Mucosa of gallbladder (tissue), 1 donor: ENCODE measurements at places on chromosomes 7 and 10. TPM values are rescaled to one million over a fixed set of nuclear protein-coding genes. Genes with fewer than 3 reads are reported as not detected.

DNA sequence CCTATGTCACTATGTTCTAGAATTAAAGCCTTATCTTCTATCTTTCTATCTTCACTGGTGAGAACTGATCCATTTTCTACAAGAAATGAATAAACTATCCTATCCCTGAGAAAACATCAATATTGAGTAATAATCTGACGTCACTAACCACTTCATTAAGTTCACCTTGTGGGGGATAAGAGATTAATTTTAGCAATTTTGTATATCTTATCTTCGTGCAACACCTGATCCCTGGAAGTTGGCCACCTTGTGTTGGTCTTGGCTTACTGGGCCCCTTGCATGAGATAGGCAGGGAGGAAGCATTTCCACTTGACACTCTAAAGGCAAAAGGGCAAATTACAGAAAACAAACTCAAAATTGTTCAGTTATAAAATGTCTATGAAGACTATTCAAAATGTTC, 20.1 kb upstream of the OR6B1 start:
- no peak for DNase-seq

DNA sequence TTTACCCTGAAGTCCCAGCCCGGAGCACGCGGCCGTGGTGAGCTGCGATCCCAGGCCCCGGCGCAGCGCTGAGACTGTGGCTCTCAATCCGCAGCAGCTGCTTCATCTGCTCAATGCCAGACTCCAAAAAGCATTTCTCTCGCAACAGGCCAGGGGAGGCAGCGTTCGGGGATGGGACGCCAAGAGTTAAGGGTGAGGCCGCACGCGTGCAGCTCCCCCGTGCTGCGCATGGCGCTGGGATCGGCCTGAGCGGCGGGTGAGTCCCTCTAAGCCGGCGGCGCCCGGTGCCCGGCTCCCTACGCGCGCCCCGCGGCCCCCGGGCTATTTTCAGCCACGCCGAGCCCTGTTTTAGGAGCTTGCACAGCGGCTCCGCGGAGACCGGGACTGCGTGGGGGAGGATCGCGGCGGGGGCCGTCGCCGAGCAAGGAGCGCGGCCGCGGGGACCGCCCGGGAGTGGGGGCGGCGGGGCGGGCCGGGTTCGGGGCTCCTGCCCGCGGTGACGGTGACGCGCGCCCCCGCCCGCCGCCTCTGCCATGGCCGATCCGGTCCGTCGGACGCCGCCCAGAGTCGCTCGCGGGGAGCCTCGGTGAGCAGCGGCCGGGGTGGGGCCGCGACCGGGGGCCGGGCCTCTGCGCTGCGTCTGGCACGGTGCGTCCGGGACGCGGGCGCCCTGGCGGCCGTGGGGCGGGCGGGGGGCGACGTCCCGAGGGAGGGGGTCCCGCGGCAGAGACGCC, 29.4 kb upstream of the JAKMIP3 start:
- DNase-seq: no peak

DNA sequence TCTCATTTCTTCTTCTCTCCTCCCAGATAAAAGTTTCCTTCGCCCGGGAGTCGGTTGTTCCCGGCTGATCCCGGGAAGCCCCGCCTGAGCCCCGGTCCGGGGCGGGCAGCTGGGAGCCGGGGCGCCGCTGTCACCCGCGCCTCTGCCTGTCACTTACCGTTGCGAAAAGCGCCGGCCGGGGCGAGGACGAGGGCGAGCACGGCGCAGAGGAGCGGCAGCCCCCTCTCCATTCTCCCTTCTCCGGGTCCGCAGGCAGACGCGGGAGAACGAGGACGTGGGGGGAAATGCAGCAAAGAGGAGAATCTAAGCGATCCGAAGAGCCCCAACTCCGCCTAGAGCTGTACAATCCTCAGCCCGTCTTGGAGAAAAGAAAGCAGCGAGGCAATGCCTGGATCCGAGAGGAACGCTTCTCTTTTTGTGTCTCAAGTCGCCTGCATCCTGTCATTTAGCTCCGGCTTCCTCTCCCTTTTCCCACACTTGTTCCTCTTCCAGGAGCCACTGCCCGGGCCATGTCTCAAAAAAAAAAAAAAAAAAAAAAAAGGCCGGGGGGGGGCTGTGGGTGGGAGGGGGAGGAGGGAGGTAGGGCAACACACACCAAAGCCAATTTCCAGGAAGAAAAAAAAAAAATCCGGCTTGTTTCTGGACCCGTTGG, at the start of gene NRP1:
Gene NRP1 (minus strand): TSS at position 515 of the 652 bp plus-strand sequence. CDS start 285 bp downstream, at position 230.
- peak; percentile 32 for DNase-seq

GRCh38 chr7:77504951-77505350, 32.1 kb upstream of the PTPN12 start:
- no peak for DNase-seq

CPN1 gene
- total RNA-seq: not detected

DNA sequence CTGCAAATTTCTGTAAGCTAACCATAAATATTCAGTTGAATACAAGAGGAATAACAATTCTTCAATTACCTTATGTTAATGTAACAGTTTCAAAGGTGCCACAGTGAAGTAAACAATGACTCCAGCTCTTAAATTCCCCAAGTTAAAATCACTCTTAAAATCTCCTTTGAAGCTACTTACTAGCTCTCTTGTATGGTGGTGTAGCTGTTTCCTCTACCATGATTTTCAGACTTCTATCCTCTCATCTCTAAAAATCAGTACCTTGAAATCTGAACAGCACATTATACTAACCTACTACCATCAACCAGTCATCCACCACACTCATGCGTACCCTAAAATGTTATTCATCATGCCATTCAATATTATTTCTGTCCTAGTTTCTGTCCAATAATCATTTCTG, 29.6 kb downstream of the JMJD1C start:
- no peak for DNase-seq

DNA sequence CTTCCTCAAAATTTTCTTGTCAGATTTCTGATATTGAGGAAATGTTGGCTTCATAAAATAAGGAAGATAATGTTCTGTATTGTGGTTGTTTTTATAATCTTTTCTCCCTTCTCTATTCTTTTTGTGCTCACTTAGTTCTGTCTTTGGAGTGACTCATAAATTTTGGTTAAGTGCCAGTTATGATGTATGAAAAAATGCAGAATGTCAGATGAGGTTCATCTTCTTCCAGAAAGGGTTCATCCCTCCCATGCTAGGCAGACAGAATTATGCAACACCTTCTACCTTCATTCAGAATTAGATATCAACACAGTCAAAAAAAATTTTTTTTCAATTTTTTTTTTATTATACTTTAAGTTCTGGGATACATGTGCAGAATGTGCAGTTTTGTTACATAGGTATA, 36.6 kb upstream of the CYP2C19 start:
- no peak for DNase-seq

OR2A12 gene
- total RNA-seq: not detected

MMP21 gene
- 0.17 TPM for total RNA-seq

GRCh38 chr7:24920451-24921361, 59.3 kb downstream of the OSBPL3 start:
- DNase-seq: no peak

SYT15B gene
- 0.23 TPM for total RNA-seq

DNA sequence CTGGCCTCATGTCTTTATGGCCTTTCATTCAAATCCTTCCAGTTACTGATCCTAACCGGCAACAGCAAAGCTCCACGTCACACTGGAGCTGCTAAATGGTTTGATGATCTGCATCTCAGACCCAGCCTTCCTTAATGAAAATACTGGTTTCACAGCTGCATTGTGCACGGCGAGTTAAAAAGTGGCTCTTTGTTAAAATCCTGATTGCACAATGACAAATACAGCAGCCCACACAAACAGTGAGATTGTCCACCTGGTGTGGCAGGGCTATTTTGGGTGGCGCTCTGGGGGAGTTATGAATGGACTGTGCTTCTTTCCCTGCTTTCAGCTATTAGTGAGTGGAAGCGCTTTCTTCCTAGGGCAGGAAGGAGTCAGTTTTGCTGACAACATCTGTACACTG, 63.4 kb upstream of the C1QL3 start:
- DNase-seq: no peak

GRCh38 chr7:143901332-143901667, 676 bp downstream of the TCAF1 start:
- DNase-seq: peak; percentile 33

DNA sequence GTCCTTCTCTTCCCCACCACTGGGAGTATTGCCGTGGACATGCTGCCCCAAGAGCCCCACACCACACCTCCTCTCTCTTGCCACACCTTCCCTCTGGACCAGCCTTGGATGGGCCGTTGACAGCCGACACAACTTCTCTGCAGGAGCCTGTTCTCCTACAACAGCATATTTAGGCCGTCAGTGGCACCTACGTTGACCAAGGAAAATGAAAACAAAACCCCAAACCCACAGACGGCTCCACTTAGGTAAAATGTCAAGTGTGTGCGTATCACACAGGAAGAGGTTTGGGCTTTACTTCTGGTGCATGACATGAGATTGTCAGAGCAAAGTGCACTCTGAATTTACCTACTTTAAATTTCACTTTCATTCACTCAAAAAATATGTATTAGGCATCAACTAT, 246.6 kb downstream of the ZMYND11 start:
- DNase-seq: no peak

GRCh38 chr7:70568674-70569334, 563.1 kb upstream of the GALNT17 start:
- DNase-seq: peak; percentile 85

- DNase-seq: no peak
Measured at GRCh38 chr10:43299579-43299978, 32.7 kb upstream of the RASGEF1A start.

CALCR gene
- 0.17 TPM for total RNA-seq

GRCh38 chr7:38276096-38276877, 2.9 kb upstream of the TARP start:
- no peak for DNase-seq

TMEM273 gene
- total RNA-seq: 35.8 TPM

DNA sequence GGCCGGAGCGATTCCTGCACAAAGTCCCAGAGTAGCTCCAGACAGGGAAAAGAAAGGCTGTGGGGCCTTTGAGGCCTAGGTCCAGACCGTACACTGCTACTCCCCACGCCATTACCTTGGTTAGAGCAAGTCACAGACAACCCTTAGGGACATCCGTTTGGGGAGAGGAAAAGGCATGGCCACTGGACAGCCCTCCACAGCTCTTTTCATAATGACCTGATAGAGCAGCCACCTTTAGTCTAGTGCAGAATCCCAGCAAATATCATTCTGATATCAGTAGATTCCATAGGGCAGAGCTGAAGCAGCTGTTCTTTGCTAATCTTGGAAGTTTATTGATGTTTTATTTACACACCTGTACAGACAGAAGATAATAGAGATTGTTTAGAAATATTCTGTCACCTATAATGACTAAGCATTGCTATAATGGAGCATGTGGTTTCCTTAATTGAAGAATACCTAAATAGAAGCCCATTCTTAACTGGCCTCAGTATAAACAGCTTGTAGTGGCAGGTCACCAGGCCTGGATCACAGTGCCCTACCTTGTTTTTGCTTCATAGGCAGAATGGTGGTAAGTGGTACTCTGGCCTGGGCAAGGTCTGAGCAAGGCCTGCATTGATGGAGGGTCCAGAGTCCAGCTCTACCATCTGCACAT, 27.9 kb downstream of the OGDH start:
- DNase-seq: no peak

DNA sequence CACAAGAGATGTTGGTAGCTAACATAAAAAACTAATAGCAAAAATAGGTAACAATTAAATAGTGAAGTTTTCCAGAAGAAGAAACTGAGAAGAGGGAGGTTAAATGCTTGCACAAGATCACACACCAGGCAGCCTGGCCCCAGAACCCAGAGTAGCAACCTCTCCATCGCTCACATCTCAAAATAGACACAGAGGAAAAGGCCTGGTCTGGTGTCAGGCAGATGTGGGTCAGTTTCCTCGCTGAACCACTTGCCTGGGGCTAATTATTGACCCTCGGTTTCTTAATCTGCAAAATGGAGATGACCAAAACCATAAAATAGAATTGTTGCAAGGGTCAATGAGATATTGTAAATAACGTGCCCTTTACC, 44.5 kb upstream of the STK17A start:
- no peak for DNase-seq

DNA sequence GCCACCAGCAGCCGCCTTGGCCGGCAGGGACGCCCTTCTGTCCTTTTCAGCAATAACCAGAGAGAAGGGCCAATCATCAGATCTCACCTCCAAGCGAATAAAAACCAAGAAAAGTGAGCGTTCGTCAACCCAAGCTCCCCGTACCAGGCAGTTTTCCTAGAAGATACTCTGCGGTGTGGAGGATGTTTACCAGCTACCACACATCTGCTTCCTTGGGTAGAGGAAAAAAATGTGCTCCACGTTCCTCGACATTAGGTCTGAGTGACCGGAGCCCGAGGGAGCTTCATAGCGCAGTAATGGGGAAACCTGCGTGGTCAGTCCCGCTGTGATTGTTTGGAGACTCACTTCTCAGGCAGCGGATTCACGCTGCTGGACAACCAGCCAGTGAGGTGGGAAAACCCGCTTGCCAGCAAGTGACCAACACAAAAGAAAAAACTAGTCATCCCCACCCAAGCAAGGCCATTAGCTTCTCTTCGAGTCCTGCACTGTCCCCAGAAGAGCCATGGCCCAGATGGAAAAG, 73.0 kb downstream of the ZRANB1 start:
- DNase-seq: no peak

GRCh38 chr7:68245688-68246087, 1249.1 kb downstream of the TYW1 start:
- DNase-seq: no peak

DNA sequence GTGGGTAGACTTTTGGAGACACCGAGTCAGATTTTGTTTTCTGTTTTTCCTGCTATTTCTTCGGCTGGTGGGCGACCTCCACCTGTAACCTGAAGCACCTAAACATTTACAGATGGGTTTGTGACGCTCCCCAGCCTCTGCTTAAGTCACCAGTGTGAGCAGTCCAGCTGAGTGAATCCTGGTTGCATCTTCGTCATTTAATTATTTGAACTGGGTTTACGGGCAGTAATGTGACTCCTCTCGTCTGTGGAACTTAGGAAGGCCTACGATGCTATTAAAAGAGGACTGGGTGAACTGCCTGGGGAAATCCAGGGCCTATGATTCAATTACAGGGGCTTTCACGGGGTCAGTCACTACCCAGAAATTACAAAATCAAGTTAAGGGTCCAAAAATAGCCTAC, 52.5 kb downstream of the WNT2 start:
- DNase-seq: no peak

DNA sequence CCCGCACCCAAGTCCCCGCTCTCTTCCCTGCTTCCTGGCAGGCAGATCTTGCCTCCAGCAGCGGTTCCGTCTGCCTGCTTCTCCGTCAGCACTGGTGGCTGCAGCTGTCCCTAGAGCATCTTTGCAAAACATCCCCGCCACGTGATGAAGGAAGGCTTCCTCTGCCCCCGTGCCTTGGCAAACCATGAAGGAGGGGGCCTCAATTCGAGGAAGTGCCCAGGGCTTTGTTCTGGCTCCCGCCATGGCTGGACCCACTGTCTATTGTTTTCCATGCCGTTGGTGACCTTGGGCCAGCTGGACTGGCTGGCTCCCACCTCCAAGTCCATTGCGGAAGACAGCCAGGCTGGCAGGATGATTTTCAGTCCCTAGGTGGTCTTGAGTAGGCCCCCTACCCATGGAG, 13.2 kb upstream of the AQP1 start:
- no peak for DNase-seq

- no peak for DNase-seq
Measured at GRCh38 chr7:138882249-138882648, 84.3 kb upstream of the ATP6V0A4 start.
